ENCODE measurements at places on chromosomes 4 and X.

DNA sequence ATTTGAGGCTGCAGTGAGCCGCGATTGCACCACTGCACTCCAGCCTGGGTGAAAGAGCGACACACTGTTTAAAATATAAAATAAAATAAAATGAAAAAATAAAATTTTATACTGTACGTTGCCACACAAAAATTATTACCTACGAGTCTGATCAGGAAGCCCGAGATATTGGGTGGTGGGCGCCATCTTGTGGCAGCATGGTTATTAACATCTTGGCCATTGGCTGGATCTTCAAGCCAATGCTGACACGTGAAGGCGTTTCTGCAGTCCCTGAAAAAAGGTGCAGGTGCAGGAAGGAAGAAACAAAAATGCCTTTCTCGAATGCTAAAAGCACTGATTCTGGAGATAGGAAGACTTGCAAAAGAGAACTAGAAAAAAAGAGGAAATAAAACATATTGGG lies 4.9 kb upstream of the TLR8 start:
- DNase-seq: peak; percentile 70

DNA sequence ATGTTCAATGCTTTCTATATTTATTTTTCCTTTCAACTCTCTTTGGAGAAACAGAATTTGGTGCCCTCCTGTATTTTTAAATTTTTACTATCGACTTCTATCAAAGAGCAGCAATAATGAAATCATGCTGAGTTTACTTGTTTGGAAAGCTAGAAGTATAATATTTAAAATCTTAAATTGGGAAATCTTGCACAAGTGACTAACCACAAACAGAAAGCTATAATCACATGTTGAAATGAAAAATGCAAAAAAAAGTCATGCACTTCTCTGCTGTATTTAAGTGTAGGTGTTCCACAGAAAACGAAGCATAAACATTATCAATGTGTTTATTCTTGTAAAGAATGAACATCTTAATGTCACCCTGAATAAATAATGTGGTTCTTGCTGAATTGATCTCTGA lies 306.1 kb downstream of the PCDH18 start:
- no peak for DNase-seq

DNA sequence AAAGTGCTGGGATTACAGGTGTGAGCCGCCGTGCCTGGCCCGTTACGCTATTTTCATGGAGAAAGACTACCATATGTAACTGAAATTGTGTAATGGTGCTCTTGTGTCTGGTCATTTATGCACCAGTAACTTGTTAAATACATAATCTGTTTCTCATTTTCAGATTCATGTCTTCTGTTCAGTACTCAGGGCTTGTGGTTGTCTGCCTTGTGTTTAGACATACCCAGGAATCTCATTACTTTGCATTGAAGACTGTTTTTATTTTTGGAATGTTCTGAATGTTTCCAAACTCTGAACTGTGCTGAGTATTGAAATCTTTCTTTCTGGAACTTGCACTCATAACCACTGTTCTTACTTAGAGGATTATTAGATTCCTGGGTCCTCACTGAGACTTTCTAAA lies 52.8 kb downstream of the PDLIM5 start:
- DNase-seq: no peak

- no peak for DNase-seq
Observed at GRCh38 chr4:101347267-101347556, at the start of gene PPP3CA. PPP3CA (minus strand) TSS chr4:101347526.

DNA sequence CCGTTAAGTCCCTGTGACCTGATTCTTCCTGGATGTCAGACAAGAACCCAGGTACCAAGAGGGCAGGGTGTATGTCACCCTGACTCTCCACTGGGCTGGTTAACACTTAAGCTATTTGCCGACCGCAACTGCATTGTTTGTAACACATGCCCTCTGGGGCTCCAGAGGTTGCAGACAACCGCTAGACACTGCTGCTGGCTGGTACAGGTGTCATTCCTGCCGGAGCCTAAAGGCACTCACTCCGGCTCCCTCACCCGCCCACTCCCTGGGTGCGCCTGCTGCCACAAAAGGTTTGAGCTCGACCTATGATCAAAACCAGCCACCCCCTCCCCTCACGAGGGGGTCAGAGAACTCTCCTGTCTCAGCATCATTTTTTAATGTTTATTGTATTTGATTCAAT lies 208.2 kb downstream of the FAT4 start:
- DNase-seq: no peak

GRCh38 chrX:66002824-66003680 lies 36.8 kb downstream of the VSIG4 start:
- DNase-seq: no peak

DNA sequence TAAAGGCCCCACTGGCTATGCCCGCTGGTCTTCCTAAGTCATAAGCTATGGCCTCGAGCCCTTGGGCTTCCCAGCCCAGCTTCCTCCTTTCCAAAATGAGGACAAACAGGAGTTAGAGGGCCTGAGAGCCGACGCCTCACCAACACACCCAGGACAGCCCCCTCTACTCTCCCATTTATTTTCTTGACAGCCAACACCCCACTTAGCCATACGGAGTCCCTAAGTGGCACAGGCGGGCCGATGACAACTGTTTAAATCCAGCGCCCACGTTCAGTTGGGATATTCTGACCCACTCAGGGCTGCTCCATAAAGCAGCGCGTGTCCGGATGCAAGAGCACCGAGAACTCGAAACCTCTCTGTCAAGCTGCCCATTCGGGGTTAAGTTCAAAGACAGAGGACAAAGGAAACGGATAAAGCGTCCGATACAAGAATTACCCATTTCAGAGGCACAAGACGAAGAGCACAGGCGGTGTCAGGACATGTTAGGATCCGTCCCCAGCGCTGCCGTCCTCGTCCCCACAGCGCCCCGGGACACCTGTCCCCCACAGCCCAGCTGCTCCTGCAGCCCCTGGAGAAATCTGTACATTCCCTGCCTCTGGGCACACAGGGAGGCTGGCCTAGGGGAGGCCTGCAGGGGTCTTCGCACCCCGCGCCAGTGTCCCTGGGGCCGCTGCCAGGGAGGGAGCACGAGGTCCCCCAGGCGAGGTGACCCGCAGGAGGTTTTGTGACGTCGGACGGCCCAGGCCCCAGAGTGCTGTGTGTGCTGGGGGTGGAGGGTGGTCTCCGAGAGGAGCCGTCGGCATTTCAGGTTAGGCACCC lies 1.2 kb downstream of the PRKX start:
- peak; percentile 22 for DNase-seq

DNA sequence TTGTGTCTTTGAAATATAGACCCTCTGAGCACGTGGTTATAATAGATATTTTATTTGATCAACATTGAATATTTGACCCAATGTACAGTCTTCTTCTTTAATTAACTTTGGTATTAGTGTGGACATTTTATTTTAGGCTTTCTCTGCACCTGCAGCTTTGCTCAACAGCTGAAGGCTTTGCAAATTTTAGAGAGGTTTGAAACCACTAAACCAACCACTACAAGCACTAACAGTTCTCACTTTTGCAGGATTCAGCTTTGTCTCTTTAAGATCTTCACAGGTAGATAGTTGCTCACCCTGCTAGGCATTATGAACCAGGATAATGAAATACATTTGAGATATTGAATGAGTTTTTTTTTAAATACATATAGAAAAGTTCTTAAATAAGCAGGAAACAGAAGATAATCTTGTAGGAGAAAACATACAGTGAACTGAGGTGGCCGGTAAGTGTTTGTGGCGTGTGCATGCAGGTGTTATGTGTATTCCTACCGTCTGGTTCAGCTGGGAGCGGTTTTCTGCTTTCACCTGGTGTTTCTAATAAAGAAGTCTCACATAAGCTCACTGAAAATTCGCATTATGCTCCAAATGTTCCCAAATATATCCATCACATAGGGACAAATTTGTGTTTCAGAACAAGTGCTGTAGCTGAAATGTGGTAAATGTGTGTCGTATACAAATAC lies 1508.3 kb upstream of the TENM3 start:
- no peak for DNase-seq

- no peak for DNase-seq
Observed at GRCh38 chrX:25819879-25820278, 318.3 kb upstream of the MAGEB18 start.

DNA sequence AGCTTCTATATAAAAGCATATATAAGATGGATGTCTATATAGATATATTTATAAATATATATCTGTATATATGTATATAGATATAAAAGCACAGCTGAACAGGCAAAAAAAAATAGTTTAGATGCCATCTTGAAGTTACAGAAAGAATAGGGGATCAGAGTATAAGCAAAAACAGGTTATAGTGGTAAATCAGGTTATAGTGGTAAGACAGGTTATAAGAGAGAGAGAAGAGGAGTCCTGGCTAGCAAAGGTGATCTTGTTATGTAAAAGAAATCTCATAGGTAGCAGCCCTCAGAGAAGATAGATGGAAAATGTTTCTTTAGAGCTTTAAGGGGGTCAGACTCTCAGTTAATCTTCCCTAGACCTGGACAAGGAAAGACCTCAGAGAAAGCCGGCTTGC lies 1263.1 kb downstream of the PCDH7 start:
- DNase-seq: no peak

DNA sequence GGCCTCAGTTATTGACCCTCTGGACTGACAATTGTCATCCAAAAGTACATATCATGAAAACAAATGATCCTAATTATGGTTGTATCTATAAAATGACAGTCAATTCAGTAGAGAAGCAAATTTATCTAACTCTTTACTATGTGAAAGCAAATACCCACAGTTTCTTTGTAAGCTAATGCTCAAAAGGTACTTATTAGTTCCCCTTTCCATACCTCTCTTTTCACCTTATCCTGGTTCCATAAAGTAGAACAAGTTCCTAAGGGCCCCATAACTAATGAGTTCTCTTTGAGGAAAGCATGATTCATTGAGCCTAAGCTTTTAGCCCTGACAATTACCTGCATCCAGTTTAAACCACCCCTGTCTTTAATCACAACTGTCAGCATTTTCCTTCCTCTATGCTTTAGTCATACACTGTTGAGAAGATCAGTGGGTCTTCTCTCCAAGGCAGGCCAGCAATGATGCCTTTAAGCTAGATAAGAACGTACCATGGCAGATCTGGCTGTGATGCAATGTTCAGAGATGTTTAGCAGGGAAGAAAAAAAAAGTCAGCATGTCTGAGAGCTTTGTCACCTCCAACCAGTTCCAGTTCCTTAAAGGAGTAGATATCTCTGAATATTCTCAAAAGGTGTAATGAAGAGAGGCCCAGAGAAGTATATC lies 179.7 kb upstream of the RASGEF1B start:
- peak; percentile 36 for DNase-seq

DNA sequence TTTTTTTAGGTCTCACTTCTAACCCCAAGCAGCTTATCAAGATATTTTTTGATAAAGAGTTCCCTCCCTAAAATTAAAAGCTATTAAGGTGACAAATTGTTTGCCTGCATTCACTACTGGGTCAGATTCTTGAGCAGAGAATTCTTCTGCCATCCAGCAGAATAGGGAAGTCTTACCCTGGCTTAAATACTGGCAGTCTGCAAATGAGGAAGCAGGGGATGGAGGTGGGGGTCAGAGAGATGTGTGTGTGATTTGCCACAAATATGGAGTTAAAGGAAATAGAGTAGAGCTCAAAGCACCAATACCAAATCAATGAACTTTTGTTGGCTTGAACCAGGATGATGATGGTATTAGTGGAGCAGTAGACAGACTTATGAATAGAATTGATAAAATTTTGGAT lies 122.2 kb downstream of the ANXA5 start:
- DNase-seq: peak; percentile 40

- DNase-seq: no peak
Observed at GRCh38 chr4:37661772-37662171, 24.4 kb downstream of the RELL1 start.

DNA sequence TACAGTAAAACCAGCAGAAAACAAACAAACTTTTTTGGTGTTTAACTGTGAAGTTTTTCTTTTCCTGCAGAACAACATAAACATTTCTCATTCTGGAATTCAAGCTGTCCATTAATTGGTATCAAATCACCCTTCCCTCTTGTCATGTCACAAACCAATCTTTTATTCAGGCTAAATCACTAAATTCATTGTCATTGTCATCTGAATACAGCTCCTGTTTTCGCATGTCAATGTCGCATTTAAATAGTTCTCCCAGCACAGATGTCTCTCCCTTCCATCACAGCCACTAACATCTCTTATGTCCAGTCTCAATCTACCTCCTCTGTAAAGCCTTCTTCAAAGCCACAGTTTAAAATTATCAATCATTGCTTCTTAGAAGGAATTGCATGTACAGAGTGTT lies 192.1 kb upstream of the PCDH10 start:
- no peak for DNase-seq

- no peak for DNase-seq
Observed at GRCh38 chr4:79360006-79360405, 34.1 kb upstream of the NAA11 start.

GRCh38 chr4:187477224-187477623 lies 518.3 kb upstream of the ZFP42 start:
- DNase-seq: no peak

- DNase-seq: peak; percentile 94
Observed at GRCh38 chrX:15493118-15493962, at the start of gene PIR. PIR (minus strand) TSS chrX:15493333; CDS start chrX:15491257, 2,076 bp downstream.

DNA sequence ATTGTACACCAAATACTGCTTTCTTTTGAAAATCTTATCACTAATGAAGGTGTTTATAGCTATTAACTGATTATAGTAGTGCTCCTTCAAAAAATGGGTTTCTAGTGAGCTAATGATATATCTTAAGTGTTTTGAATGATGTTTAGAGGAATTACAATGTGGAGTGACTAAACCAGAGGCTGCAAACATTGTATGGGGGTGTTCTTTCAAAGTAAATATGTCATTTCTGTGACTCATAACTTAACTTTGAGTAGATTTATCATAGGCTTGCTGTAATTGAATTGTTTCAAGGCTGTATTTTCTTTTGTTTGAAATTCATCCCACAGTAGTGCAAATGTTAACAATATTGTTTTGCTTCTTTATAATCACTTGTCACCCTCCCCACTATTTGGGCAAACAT lies 141.6 kb downstream of the IL1RAPL2 start:
- no peak for DNase-seq

DNA sequence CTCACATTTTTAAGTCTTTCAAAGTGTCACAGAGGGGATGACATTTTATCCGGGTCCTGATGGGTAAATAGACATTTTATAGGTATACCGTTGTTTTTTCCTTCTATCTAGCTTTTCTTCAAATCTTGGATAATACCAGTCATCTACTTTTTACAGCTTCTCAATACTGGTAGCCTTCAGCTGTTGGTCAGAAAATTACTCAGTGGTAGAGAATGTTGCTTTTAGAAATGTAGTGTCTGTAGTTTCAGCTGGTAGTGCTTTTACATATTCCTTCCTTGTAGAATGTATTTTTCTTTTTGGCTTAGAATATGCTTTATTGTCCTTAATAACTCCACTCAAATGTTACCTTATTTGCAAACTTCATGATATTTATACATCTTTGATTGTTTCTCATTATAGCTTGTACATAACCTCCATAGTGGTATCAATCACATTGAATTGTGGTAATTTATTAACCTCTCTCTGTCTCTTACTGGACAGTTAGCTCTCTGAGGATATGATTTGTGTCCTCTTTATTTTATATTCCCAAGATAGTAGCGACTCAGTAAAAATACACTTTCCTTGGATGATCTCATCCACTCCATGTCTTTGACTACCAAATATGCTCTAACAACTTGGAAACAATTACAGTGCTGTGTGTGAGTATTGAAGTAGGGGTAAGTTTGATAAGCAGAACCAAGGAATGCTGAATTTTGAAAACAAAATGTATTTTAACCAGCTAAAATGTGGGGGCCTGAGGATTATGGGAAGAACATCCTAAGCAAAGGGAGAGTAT lies 53.8 kb downstream of the RAP1GDS1 start:
- DNase-seq: no peak

GRCh38 chr4:54234497-54235205 lies 5.6 kb downstream of the PDGFRA start:
- no peak for DNase-seq

- DNase-seq: no peak
Observed at GRCh38 chrX:106007815-106008214, 30.7 kb downstream of the SERPINA7 start.

GRCh38 chr4:74098427-74098994 lies 484 bp downstream of the CXCL2 start:
- DNase-seq: no peak
